ENCODE measurements at places on chromosomes 1 and 21.

DNA sequence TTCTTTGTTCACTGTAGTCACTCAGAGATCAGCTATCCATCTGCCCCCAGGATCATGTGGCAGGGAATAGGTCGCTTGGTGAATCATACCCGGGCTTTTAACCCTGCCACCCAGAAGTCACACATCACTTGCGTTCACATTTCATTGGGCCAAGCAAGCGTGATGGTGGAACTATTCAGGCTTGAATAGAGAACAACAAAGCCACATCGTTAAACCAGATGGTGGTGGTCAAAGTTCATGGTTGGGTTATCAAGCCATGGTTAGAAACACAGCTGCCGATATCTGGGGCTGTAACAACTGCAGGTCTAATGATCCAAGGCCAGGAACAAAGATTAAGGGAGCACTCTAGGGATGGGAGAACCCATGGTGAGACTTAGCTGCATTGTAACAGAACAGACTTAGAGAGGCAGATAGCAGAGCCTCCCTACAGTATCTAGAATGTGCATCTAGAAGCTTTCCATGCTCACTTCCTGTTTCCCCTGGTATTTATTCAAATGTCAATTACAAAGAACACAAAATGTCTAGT is 40.0 kb upstream of the PTPRC start:
- DNase-seq = no peak

- no peak for DNase-seq
Measured at GRCh38 chr1:169041366-169041765, 65.1 kb upstream of the ATP1B1 start.

DNA sequence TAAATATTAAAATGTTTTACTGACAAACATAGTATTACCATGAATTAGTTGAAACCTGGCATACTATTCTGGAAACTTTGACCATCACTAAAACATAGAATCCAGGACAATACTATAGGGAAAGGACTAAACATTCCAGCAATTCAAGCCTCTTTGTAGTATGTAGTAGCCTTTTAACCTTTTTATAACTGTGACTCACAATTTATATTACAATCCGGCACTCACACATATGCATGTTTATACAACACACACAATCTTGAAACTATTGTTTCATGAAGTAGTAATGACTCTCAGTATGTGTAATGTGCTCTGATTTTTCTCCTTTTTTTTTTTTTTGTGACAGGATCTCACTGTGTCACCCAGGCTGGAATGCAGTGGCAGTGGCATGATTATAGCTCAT is 64.3 kb downstream of the ANKRD13C start:
- no peak for DNase-seq

DNA sequence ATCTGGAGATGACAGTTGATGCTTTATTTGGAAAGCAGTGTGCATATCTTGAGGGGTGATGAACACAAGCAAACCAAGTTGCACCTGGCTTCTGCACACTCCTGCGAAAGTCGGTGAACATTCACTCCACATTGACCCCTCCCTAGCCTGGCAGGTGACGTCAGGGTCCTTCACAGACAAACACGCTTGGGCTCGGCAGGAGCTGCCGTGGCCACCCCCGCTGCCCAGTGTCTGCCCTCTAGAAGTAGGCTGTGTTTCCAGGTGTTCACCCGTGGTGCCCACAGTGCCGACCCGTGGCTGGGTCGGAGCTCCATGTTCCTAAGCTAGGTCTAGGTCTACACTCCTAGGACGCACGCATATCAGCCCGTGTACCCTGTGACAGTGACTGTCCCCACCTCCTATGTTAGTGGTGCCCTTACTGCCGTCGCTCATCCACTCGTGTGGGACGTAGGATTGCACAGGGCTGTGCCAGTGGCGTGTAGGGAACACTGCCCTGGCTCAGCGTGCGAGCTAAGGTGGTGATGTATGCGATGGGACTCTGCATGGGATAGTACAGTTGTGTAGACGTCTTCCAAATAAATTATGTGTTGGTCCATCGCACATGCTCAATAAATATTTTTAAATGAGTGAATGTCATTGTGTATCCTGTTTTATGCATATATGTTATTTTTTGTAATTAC is 29.0 kb downstream of the PRMT2 start:
- DNase-seq = no peak

DNA sequence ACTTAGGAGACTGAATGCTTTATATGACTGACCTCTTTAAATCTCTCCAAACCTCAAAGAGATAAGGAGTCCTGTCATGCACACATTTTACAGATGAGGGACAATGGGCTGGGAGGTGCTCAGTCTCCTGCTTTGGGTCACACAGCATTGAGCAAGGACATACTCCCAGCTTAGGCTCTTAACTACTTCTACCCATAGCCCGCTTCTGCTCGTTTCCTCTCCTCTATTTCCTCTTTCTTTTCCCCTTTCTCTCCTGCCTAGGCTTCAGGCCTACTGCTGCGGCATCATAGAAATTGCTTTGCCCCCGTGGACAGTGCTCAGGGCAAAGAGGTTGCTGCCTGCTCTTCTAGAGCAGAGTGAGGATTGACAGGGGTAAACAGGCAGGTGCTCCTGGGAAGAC is 12.4 kb upstream of the ZNF691 start:
- no peak for DNase-seq

- DNase-seq = no peak
Measured at GRCh38 chr1:206081856-206082255, 28.9 kb downstream of the RHEX start.

DNA sequence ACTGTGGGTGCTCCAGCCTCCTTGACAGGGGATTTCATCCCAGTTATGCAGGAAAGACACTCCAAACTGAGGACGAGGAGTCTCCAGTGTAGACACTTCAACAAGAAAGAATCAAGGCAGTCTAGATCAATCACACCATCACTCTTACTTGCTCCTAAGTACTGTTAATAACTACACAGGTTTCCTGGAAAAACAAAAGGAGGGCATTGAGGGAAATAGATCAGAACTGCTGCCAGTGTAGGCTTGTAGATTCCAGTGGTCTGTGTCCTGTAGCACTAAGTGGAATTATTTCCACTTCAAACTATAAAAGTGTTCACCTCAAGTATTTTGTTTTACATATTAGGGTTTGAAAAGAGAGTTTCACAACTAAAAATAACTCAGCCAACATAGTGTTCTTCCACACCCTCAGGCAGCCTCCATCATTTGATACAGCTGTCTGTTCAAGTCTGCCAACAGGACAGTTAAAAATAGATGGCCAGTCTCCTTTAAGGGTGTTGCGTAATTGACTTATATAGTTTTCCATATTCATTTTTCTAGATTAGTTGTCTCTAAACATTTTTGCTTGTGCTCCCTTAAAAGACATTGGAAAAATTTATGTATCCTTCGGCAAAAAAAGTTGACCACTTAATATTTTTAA is 32.0 kb upstream of the AGL start:
- no peak for DNase-seq

DNA sequence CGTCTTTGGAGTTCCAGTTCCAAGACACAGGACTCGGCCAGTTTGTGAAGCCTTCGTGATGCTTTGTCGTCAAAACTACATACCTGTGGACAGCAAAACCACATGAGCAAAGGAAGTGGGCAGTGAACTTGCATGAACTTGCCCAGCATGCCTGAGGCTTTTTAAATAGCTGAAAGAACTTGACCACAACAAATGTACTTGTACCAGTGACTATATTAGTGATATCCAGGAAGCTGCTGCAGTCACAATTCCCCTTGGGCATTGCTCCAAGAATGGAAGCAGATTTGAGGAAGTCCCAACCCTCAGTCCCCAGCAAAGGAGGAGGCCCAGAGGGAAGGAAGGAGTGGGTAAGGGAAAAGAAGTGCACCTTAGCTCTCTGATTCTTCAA is 2.6 kb downstream of the FUCA1 start:
- DNase-seq = no peak

DNA sequence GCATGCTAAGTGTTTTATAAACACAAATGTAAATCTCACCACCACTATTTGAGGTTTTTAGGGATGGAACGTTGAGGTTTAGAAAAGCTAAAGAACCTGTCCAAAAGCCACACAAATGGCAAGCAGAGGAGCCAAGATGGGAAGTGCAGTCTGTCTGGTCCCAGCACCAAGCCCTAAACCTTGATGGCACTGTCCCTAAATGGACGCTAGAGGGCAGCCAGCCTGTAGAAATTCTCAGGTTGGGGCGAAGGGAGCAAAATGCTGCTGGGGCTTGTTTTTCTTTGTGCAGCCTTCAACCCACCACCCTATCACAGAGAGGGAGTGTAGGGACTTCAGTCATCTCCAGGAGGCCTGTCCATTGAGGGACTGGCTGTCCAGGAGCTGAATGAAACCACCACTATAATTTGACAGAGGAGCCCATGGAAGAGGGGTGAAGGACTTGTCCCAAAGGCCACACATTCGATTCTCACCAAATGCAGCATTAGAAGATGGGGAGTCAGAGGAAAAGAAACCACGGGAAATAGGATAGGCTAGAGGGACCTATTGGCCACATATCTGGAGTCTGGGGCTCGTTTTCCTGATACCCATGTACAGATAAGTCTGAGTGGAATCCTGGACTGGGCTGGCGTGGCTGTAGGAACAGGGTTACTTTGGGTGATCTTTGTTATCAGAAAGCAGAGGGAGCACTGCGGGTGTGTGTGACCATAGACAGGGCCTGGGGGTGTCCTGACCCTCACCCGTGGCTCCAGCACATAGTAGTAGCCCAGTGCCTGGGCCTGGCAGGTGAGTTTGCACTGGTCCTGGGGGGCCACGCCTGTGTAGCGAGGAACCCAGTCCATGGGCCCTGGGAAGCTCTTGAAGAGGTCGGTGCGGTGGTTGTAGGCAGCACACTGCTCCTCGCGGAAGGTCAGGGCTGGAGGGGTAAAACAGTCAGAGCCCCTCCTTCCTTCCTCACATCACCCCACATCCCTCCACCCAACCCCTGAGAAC is 6.1 kb downstream of the ADAMTS4 start:
- DNase-seq = peak; percentile 68

GRCh38 chr1:33221385-33221758 is 34.9 kb upstream of the ZNF362 start:
- DNase-seq = no peak

GRCh38 chr1:26697978-26698849 is 2.4 kb downstream of the ARID1A start:
- DNase-seq = peak; percentile 22

DNA sequence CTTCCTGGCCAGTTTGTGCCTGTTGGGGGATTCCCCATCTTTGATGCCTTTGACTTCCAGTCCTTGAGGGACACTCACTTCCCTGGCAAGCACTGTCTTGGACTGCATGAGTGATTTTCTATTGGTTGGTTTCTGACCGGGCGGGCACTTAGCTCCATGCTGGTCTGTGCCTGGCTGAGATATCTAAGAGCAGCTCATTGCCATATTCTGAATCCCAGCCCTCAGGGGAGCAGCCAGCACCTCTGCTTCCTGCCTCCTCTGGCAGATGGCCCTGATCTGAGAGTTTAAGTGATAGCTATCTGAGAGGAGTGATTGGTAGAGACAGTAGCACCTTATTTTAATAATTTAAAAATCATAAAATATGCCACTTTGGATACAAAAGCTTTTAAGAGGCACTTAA is 52.5 kb downstream of the DISC1 start:
- DNase-seq = no peak

- DNase-seq = no peak
Measured at GRCh38 chr1:180033390-180033789, 78.8 kb downstream of the CEP350 start.

DNA sequence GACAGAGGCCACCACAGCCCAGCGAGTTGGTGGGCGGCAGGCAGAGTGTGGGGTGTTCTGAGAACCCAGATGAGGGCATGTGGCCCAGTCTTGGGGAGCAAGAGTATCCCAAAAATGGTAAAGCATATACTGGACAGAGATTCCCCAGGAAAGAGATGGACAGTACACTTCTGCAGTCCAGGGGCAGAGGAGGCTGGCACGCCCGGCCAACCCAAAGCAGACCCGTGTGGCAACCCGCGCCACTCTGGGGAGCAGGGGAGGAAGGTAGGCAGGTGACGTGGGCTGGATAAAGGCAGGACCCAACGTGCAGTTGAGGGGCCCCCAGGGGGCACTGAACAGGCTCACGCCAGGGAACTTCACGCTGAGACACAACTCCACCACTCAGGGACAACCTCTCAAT is 46.4 kb upstream of the RIPK4 start:
- no peak for DNase-seq

GRCh38 chr1:112470966-112471365 is 37.8 kb upstream of the WNT2B start:
- no peak for DNase-seq

DNA sequence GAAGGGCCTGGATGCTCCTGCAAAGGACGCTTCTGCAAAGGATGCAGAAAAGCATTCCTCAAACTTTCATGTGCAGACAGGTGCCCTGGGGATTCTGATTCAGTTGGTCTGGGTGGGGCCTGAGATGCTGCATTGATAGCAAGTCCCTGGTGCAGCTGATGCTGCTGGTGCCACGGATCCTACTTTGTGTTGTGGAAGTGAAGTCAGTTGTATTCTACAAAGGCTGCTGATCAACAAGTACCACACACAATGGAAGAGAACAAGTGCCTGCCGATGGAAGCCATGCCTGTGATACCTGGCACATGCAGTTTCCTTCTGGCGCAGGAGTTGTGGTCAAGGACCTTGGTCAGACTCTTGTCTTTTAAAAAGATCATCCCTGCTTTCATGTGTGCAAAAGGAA is 478.8 kb downstream of the CAMTA1 start:
- DNase-seq = no peak

DNA sequence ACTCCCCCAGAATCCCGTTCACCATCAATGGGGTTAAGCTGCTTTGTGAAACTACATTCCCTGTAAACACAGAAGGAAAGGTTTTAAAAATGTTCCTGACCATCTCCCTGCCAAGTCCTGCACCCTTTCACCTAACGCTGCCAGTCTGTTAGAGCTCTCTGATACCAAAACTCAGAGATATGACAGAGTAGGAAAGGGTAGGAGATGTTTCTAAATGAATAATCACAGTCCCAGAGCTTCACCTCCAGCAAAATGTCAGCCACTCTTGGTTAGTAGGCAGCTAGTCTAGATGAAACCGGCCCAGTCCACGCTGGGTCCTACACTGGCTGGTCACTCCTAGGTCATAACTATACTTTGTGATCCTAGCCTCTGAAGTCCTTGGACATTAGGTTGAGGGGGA is 26.7 kb downstream of the SLAMF6 start:
- DNase-seq = no peak

GRCh38 chr1:181405584-181405983 is 77.7 kb upstream of the CACNA1E start:
- DNase-seq = no peak

DNA sequence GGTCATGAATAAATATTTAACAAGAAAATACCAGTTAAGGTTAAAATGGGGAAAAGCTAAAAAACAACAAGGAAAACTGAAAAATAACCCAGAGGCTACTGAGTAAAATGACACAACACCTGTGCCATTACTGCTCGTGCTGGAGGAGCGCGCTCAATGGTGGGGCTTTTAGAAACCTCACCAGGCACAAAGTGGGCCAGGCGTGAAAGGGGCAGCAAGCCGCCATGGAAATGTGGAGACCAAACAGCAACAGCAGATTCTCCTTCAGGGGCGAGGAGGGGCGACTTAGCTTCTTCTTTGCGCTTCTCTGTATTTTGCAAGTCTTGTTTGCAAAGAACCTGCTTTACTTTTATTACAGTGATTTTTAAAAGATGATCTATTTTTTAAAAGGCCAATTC is 18.9 kb upstream of the SPATC1L start:
- DNase-seq = no peak

Measured in WTC11 (cell line).